ENCODE measurements at places on chromosomes 5 and 9.

- DNase-seq = no peak
Observed at GRCh38 chr9:131923766-131924165, 155.9 kb downstream of the MED27 start.

- no peak for DNase-seq
Observed at GRCh38 chr9:84932915-84933527, 263.5 kb downstream of the NTRK2 start.

DNA sequence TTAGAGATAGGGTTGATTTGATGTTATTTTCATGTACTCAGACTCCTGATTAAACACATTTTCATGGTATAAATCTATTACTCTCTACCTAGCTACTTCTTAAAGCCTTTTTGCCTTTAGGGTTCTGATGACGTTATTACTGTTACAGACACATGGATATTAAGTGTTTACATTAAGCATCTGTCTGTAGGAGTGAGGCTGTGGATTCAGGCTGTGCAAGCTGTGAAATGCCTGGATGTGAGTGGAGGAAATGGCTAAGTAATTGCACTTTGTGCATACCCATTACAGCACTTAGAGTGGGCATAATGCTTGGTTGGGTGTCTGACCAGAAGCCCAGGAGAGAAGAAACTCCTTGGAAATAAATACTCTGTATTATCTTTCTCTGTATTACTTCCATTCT, 186.8 kb downstream of the SNX18 start:
- DNase-seq = no peak

DNA sequence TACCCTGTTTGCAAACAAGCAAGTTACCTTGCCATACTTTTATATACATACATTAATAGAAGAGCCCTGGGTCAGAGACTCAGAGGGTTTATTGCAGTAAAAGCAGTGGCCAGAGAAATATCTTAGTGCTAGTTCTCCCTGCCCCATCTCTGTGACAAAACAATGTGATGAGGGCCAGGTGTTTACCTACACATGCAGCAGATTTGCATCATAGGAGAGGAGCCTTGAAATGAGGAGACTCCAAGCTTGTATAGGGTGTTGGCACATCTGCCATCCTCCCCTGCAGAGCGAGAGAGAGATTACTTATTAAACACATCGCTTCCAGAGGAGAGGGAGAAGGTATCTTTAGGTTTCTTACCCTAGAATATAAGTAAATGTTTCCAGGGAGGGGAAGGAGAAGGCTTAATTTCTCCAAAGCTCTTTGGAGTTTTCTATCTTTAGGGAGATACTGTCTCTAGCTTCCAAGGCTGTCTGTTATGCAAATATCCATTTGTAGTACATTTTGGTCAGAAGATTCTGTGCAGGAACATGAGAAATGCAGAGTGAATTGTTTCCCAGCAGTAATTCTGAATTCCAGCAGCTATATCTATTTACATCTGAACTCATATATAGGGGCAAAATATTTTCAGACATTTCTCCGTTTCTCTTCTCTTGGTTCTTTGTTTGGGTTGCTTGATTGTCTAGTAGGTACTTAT, 15.7 kb downstream of the FER start:
- no peak for DNase-seq

GRCh38 chr9:114080195-114080772, 2.2 kb upstream of the AMBP start:
- DNase-seq = no peak

DNA sequence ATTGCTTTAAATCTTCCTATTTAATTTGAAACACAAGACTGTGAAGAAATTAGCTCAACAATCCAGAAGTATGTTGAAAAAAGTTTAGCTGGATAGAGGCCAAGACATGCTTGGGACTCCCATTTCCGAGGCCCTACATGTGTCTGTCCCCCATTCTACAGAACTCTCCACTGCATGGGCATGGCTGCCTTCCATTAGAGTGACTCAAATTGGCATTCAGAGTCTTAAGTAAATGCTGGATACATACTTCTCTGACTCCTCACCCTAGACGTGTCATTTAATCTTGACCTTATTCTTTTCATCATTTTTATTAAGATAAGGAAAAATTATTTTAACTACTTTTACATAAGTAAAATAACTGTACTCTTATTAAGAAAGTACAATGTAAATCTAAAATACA, 530.4 kb upstream of the CDH9 start:
- DNase-seq = no peak

DNA sequence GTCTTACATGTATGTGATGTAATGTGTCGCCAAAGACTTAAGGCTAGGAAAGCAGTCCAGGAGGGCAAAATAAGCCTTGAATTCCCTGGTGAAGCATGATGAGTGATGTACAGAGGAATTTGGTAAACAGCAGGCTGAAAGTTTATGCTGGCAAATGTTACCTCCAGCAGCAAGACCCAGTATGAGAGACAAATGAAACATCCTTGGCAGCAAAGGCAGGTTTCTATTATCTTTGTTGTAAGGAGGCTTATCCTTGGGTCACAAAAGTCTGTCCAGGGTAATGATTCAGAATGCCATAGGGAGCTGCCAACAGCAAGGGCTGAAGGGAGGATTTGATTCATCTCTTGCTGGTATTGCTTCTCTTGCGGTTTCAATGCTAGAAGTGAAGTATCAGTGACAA, 75.9 kb upstream of the HTR4 start:
- no peak for DNase-seq

DNA sequence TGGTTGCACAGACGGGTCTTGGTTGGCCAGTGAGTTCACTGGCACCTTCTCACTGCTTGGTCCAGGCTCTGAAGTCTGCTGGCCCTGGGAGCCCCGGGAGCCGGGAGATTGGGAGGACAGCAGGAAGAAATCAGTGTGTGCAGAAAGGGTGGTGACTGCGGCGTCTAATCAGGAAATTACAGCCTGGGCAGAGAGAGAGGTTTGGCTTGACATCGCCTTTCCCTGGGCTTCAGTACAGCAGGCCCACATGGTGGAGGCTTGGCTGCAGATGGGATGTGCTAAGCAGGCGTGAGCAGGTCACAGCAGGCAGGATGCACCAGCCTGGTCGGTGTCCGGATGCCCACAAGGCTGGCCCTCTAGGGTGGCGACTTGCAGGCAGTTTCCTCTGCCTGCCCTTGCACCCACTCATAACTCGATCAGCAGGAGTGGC, 17.2 kb downstream of the PITX1 start:
- no peak for DNase-seq

GRCh38 chr9:81607593-81608288, 81.6 kb downstream of the TLE1 start:
- DNase-seq = no peak

DNA sequence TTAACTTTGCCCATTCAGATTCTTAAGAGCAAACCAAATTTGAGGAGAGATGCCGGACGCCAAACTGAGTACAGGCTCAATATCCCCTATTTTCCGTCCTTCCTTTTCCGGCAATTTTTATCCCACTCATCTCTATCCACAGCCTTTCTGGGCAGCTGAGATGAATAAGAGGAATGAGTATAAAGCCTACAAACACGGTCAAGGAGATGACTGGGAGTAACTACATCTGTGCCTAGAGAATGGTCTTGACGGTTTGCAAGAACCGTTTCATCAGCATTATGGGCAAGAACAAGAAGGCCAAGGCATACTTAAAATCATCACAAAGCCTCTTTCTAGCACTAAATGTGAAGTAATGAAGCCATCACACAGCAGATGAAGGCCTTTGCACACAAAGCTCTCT, 227.3 kb downstream of the DCP2 start:
- no peak for DNase-seq

DNA sequence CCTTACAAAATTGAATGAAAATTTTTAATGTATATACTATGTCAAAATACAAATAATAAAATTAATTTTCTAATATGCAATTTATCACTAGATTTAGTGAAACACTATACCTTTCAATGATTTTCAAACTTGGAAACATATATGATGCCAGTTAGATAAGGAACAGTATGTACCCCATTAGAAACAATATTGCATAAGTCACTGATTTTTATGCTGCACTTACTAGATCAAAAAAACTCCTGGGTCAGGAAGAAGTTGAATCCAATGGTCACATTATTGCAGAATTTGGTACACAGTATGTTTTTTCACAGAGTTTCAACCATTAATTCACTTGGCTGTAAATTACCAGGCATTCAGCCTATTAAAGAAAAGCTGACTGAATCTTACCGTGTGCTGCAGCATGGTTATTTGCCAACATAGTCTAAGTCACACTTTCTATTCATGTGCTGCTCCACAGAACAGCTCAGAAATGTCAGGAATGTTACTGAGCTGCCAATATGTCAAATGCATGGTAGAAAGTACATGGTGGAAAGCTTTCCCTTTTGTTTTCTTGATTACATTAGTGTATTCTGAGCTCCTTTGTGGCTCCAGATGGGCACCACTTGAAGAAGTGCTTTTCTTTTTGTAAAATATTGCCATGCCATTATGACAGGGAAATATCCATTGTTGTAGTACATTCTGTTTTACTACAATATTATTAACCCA, 9.9 kb upstream of the PRR16 start:
- DNase-seq = no peak

- DNase-seq = no peak
Observed at GRCh38 chr5:134545070-134545868, 19.8 kb downstream of the JADE2 start.

GRCh38 chr5:146306838-146307237, 31.8 kb upstream of the POU4F3 start:
- no peak for DNase-seq

GRCh38 chr5:176671890-176672747, 24.8 kb downstream of the TSPAN17 start:
- no peak for DNase-seq

- no peak for DNase-seq
Observed at GRCh38 chr5:7873216-7873615, 4.3 kb downstream of the MTRR start.

- DNase-seq = no peak
Observed at GRCh38 chr5:170626507-170627150, 122.8 kb downstream of the KCNIP1 start.
